ENCODE measurements at places on chromosomes 12 and 14.

DNA sequence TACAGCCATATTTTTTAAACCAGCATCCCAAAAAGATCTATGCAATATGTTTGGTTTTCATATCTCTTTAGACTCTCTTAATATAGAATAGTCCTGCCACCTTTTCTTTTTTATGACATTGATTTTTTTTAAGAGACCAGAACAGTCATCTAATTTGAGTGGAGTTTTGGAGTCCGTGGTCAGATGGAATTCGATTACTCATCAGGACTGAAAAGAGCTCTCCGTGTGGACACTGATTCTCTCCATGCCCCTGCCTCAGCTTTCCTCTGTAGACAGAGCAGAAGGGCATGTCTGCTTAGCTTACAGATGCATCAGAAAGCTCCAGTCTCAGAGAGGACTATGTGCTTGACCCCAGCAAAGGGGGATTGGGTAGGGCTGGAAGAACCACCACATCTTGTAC is 27.8 kb downstream of the SMCO2 start:
- no peak for DNase-seq

GRCh38 chr12:2027351-2027750 is 23.1 kb upstream of the DCP1B start:
- no peak for DNase-seq

- no peak for DNase-seq
Observed at GRCh38 chr12:45762185-45763110, 32.9 kb downstream of the ARID2 start.

DNA sequence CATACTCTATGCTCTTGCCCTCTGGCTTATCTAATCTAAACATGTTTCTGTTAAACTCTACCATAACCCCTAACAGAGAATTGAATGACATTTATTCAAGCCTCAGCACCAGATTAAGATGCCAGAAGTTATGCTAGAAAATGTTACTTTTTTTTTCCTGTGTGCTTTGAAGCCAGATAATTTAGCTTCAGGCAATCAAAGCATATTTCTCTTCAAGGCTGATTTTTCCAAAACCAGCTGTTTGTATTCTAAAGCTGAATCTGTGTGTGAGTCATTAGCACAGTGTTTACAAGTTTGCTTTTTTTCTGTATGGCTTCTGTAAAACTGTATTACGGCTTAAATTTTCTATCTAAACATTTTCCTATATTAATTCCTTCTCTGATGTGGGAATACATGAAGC is 326.1 kb downstream of the FSCB start:
- no peak for DNase-seq

GRCh38 chr12:50111395-50111692 is 692 bp upstream of the COX14 start:
- no peak for DNase-seq

- no peak for DNase-seq
Observed at GRCh38 chr12:127599436-127599835, 667.5 kb upstream of the TMEM132C start.

- DNase-seq = no peak
Observed at GRCh38 chr12:82955043-82955442, 268.3 kb downstream of the TMTC2 start.

- DNase-seq = no peak
Observed at GRCh38 chr14:61296719-61297502, 15.8 kb upstream of the TMEM30B start.

DNA sequence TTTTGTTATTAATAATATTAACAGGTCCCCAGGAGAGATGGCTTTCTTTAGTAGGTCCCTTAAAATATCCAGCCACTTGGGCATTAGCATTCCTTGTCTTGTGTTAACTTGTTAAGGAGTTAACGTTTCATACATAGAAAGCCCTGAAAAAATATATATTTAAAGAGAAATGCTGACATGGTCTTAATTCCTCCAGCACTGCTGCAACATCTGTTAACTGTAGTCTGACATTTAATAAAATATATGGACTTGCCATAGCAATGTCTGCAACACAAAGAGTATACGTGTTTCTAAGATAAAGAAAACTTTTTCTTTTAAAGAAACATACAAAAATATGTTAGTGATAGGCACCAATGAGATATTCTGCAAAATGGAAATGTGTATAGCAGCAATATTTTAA is 10.0 kb downstream of the SLC38A4 start:
- no peak for DNase-seq
